A549 treated with CpdA at 1 μM for 4 hours (cell line): ENCODE measurements at places on chromosomes 7 and 10. TPM values are rescaled to one million over a fixed set of nuclear protein-coding genes. Genes with fewer than 3 reads are reported as not detected.

Gene FAM25A
- total RNA-seq, result 1.1 TPM in 1 of 5 replicates, not detected in the others

Gene POM121C
- 33.7 to 40.5 TPM (median 38.0 TPM) in 5 replicates for total RNA-seq

Gene GDF10
- 0.06 to 0.17 TPM (median 0.13 TPM) in 5 replicates for total RNA-seq

Gene DNAJB9
- total RNA-seq, result 13.5 to 18.8 TPM (median 13.7 TPM) in 5 replicates

Gene MTURN
- 3.6 to 5.4 TPM (median 4.6 TPM) in 5 replicates for total RNA-seq
